ENCODE measurements at places on chromosomes 11 and 22.

DNA sequence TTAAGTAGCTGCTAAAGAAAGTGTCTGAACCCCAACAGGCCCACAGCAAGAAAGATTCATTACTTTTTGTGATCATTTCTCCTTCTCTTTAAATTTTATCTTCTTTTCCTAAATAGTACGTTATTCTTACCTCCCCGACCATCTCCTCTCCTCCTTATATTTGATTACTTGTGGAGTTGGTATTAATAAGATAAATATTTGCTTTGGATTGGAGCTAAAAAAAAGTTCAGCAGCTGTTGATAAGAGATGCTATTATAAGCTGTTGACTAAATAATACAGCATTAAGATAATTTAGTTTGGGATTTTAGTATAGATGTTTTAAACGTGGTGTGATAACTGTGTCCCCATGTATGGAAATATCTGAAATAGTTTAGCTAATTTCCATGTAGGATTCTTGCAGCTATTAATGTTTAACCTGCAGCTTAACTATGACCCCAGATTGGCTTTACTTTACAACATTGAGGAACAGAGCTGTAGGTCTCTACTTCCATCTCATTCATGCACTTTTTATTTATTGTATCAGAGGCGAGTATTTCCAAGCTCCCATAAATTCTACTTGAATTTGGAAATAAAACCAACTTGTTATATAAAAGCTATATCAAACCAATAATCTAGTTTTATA lies 37.8 kb downstream of the ZNF143 start:
- DNase-seq, result no peak

GRCh38 chr11:71971680-71972079 lies 27.0 kb upstream of the IL18BP start:
- no peak for DNase-seq

- DNase-seq, result no peak
These were observed 16.2 kb upstream of the SESN3 start for GRCh38 chr11:95247127-95247684.

- DNase-seq, result no peak
These were observed 264.4 kb downstream of the CTTN start for GRCh38 chr11:70662691-70663098.

- DNase-seq, result no peak
These were observed 14.4 kb upstream of the ST3GAL4 start for GRCh38 chr11:126340960-126341606.

DNA sequence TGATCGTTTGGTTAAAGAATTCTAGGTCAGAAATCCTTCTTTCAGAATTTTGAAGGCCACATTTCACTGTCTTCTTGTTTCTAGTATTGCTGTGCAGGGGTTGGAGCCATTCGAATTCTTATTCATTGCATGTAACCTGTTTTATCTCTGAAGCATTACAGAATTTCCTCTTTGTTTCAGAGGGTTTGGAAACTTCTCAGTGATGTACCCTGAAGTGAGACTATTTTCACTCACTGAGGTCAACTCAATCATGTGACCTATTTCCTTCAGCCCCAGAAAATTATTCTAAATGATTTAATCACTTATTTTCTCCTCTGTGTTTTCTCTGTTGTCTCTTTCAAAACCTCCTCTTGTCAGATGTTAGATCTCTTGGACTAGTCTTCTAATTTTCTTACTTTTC lies 147.8 kb downstream of the ENTHD1 start:
- no peak for DNase-seq

- no peak for DNase-seq
These were observed 53.0 kb downstream of the MICAL2 start for GRCh38 chr11:12163181-12163941.

DNA sequence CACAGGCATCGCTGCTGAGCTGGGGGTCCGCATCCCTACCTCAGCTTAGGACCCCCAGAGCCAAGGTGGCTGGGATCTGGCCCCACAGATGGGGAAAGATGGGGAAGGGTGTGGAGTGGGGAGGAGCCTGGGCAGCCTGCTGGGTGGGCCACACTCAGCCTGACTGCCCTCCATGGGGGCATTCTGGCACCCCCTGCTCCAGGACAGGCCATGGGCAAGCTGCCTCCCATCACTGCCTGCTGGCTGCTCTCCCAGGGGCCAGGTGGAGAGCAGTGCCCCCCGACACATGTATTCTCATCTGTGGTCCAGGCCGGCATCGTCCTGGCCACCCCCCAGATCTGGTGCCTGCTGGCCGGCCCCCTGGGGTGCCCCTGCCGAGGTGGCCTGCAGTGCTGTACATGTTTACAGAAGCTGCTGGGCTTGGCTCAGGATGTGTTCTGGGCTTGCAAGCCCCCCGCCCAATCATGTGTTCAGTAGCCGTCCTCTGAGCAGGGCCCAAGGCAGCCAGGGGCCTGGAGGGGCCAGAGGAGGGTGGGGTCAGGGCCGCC lies 7.8 kb upstream of the MYRF start:
- no peak for DNase-seq

DNA sequence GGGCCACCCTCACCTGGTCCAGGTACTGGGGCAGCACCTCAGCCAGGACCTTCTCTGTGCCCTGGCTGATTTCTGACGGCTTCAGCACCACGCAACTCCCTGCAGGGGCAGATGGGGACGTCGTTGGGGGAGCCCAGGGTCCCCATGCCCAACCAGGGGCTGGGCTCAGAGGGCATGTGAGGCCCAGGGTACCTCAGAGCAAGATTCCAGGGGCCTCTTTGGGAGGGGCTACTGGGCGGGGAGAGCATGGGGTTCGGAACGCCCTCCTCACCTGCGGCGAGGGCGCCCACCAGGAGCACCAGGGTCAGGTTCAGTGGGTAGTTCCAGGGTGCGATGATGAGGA lies 8.1 kb downstream of the ALDH3B2 start:
- no peak for DNase-seq

DNA sequence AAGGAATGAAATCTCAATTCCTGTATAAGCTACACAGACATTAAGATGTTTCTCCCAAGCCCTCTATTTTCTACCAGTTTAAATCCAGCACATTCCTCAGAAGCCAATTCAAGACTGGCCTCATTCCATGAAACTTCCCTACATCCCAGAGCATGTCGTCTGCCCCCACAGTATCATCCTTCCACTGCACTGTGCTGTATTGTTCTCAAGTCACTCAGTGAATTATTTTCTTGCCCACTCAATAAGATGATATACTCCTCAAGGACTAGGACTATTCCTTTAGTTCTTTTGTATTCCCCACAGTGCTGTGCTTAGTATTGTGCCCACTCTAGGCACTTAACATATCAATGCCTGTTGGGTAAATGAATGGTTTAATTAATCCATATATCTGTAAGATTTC lies 203.1 kb upstream of the BLID start:
- DNase-seq, result no peak

DNA sequence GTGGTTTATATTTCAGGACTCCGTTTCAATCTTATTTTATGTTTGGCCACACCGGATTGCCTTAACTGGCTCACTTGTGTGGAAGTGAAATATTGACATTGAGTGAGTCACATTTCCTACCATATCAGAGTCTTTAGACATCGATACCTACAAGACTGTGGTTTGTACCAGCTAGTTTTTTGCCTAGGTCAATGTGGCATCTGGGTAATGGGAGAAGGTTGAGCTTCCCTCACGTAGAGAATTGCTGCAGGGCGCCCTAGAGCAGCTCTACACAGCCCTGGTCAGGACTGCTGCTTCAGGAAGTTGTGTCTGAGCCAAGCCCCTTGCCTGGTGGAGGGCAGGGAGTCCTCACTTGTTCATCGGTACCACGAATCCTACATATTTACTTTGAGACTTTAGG lies 1.6 kb downstream of the GRAMD1B start:
- no peak for DNase-seq

DNA sequence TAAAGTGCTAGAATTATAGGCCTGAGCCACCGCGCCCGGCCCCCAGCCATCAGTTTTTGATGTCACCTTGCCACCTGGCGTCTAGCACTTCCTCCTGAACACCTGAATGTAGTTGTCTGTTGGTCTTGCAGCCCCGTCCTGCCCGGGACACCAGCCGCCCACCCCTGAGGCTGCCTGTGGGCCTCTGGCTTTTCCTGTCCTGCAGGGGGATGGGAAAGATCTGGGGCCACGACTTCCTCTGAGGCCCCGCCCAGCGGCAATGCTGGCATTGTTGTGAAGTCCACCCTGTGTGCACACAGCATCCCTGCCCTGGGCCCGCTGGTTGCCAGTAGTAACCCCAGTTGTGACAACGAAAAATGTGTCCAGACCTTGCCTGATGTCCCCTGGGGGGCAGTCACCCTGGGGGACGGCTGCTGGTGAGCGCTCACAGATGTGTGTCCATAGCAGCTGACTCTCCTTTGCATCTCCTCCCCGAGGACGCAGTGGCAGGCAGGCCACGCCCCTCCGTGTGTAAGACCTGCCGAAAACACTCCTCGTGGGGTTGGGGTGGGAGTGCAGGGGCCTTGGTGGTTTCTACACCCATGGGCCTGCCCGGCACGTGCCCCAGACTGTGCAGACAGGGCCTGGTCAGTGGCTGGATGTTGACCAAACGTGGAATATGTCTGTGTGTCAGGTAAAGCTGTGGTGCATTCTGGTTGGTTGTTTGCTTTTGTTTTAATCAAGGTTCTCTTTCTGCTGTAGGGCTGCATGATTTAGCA lies 6.8 kb downstream of the SELENOO start:
- DNase-seq, result no peak

DNA sequence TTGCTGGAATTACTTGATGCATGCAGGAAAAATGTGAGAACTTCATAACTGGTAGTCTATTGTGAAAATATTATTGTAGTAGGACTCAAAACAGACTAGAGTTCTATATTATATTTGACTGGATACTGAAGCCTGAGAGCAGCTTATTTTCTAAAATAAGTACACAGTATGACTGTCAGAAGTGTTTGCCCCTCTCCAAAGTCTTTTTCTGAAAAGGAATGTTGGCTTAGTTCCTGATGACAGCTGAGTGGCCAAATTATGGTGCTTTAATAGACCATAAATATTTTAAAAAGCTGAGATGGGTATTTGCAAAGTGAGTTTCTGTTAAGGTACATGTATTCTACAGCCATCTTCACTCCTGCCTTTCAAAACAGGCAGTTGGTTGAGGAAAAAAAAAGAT lies 13.1 kb downstream of the ZBED5 start:
- no peak for DNase-seq

GRCh38 chr11:70065318-70066135 lies 12.6 kb upstream of the ANO1 start:
- no peak for DNase-seq

DNA sequence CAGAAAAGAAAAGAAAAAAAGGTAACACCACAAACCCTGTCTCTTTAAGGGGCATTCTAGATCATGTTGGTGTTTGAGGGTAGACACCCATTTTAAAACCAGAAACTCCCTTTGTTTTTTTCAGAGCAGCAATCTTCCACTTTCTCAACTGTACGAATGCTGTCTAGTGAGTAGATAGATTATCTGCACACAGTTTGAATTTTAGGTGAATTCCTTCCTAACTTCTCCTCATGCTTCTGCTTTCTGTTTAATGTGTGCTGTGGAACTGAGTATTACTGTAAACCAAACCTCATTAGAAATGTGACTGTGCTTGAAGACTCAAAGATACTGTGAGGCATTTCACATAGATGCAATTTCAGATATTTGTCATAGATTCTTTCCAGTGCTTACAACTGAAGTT lies 102.4 kb downstream of the PRMT3 start:
- no peak for DNase-seq

GRCh38 chr22:40122792-40123191 lies 54.9 kb upstream of the TNRC6B start:
- DNase-seq, result no peak

GRCh38 chr11:1034456-1035295 lies 1.8 kb downstream of the MUC6 start:
- no peak for DNase-seq

GRCh38 chr22:42432818-42433217 lies 615 bp upstream of the NFAM1 start:
- DNase-seq, result no peak

DNA sequence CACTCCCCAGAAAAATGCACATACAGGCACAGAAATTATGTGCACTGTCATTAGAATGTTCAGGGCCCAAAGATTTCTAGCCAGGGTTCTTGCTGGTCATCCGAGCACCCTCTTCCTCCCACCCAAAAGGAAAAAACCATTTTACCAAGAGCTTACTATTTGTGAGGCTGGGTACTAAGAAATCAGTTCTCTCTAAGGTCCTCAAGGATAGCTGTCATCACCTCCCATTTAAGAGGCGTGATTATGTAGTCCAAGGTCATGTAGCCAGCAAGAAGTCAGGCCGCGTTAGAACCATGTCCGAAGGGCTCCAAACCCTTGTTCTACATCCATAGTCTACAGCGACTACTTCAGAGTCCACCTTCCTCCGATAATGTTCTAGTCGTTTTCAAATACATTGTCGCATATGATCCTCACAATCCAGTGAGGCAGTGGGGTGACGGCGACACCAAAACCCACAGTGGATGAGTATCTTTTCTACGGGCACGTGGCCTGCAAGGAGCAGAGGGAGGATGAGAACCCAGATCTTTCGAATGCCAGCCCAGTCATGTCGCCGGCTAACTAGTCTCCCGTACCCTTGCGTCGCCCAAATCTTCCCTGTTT lies 634 bp downstream of the TIMM8B start:
- DNase-seq, result no peak

DNA sequence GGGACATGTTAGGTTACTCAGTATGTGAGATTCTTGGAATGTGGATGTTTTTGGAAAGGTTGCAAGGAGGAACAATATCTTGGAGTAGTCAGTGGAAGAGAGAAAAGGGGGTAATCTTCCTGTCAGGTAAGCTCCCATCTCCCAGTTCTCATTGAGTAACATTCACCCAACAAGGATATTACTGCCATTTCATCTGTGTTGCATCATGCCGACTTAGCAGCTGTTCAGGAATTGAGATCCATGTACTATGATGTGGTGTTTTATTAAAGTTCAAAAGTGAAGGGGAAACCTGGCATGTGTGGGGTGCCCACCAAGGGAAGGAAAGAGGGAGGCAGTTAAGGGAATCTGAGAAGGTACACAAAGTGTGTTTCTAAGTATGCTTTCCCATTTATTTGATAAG lies 58.4 kb upstream of the RASSF10 start:
- DNase-seq, result no peak

- DNase-seq, result peak; percentile 65
These were observed 6.7 kb downstream of the SCARF2 start for GRCh38 chr22:20430720-20431510.
